Left cardiac atrium (tissue), 4 donors: ENCODE measurements at places on chromosomes 3 and 15.

- no peak for DNase-seq
Measured at GRCh38 chr3:70984776-70985482, 598.6 kb downstream of the FOXP1 start.

- no peak for DNase-seq
Measured at GRCh38 chr3:188853856-188854771, 317.7 kb upstream of the TPRG1 start.

DNA sequence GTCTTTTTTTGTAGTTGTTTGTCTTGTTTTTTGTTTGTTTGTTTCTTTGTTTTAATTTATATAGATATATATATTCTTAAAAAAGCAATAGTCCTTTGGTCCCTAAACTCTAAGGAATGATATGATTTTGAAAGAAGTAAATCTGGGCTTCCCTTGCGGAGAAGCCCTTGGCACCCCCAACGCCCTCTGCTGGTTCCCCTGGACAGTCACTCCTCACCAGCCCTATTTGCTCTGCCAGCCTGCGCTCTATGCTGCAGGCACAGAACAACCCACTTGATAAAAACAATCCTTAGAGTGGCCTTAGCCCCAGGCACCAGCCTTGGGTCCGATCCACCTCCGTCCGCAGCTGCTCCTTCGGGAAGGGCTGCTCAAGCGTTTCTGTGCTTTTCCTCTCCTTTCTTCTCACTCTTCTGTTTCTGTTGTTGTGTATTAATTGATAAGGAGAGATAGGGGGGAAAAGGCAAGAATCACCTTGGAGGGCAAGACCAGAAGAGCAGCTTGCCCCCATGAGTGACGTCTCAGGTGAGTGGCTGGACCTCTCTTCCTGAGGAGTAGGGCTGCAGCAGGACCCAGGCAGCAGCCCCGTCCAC, 13.7 kb upstream of the PARP6 start:
- DNase-seq, result no peak

DNA sequence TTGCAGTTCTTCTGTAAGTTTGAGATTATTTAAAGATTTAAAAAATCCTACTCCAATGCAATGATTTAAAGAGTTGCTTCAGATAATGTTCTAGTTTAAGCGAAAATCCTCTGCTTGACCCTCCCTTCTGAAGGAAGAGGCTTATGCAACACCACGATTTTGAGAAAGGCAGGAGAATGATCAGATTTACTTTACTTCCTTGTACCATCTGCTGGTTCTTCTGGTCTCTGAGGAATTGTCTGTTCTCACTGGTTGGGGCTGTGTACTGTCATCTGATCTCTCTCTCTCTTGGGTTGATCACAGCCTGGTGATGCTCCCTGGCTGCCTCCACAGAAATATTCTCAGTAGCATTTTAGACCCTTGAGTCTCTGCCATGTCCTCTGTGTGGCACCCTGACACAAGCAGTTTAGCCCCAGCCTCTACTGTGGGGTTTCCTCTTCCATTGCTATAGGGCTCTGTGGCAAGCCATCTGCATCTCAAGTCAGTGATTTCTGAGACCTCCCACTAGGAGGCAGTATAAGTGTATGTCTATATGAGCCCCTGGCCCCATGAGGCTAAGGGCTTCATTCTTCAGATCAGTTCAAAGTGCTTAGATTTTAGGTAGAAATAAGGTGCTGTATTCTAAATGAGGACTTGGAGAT, 50.8 kb upstream of the PLAAT1 start:
- DNase-seq, result no peak

- no peak for DNase-seq
Measured at GRCh38 chr3:25430287-25430934, 2.3 kb downstream of the RARB start.

DNA sequence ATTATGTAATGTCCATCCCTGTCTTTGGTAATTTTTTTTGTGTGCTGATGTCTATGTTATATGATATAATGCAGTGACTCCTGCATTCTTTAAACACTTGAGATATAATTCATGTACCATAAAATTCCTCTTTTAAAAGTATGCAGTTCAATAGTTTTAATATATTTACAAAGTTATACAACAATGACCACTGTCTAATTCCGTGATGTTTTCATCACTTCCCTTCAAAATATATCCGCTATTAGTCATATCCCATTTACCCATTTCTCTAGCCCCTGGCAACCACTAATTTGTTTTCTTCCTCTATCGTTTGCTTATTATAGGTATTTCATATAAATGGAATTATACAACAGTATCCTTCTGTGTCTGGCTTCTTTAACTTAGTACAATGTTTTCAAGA, 64.9 kb upstream of the SUCLG2 start:
- DNase-seq, result no peak

- no peak for DNase-seq
Measured at GRCh38 chr15:51869060-51869421, 39.6 kb downstream of the TMOD3 start.

- no peak for DNase-seq
Measured at GRCh38 chr15:88636050-88636449, 2.8 kb upstream of the ISG20 start.

- no peak for DNase-seq
Measured at GRCh38 chr3:143040261-143040879, 39.0 kb downstream of the U2SURP start.

GRCh38 chr3:143067201-143067600, 52.4 kb upstream of the CHST2 start:
- DNase-seq, result no peak
